ENCODE measurements at places on chromosomes 5 and 9.

- no peak for DNase-seq
These were observed 41.7 kb upstream of the RPS23 start for GRCh38 chr5:82319651-82320376.

DNA sequence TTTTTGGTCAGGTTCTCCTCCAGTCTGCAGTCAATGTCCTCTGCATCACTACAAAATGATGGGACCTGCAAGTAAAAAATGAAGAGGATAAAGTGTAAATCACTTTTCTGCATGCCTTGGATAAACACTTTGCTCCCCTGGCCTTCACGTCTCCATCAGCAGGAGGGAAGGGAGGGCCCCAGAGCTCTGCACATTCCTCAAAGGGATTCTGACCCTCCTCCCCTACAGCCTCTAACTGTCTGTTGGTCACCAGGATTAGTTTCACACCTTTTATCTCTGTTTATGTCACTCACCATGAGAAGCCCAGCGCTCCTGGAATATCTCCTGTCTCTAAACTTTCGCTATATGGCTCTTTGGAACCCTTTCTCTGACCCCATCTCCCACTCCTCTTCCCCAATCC is 103.3 kb downstream of the SVEP1 start:
- DNase-seq: no peak

- DNase-seq: no peak
These were observed 32.4 kb upstream of the CKS2 start for GRCh38 chr9:89278551-89278950.

GRCh38 chr9:134655101-134655500 is 13.5 kb downstream of the COL5A1 start:
- DNase-seq: no peak

DNA sequence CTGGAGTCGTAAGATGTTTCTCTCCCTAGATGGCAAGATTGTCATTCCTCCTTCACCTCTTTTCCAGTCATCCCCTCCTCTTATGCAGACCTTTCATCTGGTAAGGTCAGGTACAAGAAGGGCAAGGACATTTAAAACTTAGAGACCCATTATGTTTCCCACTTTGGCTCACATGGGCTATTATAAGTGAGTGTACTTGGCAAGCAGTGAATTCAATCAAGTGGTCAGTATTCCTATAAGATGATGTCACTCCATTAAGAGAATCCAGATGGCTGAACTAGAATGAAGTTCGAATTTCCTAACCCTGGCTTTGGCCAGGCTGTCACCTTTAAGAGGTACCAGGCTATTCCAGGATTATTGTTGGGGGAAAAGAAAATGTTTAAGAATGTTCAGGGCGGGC is 32.2 kb downstream of the ZNF131 start:
- DNase-seq: no peak

DNA sequence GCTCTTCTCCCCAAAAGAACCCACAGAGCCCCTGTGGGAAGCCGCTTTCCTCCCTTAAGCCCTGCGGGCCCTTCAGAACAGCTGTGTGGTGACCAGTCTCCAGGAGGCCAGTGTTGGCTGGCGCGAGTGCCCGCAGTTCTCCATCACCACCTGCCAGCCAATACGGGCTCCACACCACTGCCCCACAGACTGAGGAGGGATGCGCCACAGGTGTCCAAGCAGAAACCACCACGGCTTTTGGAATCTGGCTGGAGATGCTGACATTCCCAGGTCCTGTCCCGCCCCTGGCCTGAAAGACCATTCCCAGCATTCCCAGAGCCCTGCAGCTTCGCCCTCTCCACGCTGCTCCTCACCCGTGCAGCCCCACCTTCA is 12.8 kb downstream of the CCNI2 start:
- no peak for DNase-seq

- DNase-seq: no peak
These were observed 110.5 kb downstream of the JMY start for GRCh38 chr5:79346420-79346824.

DNA sequence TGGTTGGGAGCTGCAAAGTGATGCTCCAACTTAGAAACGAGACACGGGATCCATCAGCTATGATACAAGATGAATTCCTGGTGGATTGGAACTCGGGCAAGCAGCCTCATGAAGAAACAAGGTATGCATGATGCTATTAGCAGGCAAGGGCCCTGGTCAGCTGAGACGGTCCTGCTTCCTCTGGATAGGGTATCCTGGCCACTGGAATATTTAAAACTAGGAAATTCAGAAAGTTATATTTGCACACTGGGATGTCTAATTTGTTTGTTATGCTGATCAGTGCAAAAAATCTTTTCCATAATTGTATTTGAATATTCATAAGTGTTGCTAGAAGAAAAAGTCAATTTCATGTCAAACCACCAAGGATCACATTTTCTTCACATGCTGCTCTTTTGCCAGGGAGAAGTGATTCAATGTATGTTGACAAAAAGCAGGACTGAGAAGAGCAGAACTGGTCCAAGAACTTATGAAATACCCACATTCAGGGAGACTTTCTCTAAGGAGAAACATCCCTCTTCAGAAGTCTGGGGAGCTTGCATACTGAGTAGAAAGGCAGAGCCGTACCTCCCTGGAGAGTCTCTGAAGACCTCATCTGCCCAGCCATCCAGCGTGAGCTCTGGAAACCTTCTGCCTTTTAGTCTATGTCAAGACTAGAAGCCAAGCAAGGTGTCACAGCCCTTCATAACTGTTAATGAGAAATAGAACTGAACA is 6.7 kb upstream of the NXNL2 start:
- no peak for DNase-seq

GRCh38 chr9:89309608-89310474 is 1.2 kb upstream of the CKS2 start:
- no peak for DNase-seq

GRCh38 chr5:156188016-156188415 is 138.9 kb upstream of the SGCD start:
- DNase-seq: no peak

DNA sequence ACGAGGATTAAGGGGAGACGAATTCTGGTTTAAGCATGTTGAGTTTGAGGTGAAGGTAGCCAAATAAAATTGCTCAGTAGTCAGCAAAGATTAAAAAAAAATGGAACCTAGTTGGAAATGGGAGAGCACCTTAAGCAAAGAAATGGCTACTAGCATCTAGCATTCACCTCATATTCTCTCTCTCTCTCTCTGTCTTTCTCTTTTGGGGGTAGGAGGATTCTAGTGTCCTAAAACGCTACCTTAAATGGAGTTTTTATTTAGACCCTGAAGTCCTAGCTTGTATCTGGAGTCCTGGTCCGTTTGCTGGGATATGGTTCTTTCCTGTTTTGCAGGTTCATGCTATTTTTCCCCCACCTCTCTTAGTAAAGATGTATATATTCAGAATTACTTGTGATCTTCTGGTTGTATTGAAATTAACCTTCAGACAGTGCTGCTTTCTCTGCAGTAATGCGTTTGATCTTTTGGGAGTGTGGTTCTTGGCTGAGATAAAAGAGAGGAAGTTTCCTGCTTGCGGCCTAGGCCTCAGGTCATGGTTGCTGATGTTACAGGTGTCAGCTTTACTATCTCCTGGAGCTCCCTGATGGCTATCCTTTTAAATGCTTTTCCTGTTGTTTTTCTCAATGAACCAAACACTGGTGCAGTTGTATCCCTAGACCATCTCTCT is 8.0 kb downstream of the TGFBR1 start:
- DNase-seq: no peak

DNA sequence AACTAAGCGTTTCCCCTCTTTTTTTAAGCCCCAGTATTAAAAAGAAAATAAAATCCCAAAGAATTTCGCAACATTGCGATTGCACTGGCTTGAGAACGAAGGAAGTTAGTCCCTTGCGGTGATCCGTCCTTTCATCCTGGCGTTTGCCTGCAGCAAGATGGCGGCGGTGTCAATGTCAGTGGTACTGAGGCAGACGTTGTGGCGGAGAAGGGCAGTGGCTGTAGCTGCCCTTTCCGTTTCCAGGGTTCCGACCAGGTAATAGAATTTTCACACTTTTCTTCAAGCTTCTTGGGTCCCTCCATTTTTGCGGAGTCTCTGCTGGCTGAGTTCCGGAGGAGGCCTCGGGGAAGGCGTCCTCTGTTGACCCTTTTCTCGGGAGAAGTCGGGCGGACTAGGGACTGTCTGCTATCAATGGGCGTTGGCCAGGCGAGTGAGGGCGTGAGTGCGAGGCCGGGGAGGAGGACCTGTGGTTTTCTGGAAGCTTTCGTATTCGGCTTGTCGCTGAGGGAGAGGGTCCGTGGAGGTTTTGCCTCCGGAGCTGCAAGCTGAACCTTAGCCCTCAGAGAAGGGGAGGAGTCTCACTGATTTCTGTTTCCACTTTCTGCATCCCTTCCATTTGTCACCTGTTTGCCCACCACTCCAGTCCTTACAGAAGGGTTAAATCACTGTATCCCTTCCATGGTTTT is at the start of gene NDUFS4:
Gene NDUFS4 (plus strand): TSS at position 134 of the 686 bp plus-strand sequence. CDS start 24 bp downstream, at position 158.
- peak; percentile 71 for DNase-seq

DNA sequence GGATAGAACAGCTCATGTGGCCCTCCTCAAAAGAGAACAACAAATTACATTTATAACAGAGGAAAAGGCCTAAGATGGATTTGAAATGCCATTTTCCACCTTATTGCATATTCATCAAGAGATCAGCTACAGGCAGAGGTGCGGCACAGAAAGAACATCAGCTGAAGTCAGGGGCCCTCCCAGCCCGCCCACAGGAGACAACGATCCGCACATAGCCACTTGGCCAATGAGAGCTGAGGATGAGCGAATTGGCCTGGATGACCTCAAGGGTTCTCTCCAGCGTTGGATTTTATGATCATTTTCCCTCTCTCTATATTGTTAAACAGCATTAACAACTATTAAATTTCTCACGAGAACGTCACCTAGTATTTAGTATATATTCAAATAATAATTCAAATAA is 97.6 kb downstream of the GNAQ start:
- DNase-seq: no peak

DNA sequence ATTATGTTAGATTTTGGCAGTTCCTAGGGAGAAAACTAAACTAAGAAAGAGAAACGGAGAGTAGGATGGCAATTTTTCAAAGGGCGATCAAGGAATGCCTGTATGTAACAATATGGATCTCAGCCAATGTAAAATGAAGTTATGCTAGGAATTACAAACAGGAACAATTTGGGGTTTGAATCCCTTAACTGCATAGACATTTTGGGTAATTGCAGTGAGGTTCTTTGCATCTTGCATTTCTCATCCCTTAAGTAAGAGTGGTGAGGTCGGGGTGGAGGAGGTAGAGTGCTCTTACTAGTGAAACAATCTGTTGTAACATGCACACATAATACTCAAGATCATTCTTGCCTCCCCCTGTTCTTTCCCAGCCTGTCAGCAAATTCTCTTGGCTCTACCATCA is 137.6 kb downstream of the NPR3 start:
- DNase-seq: no peak

GRCh38 chr9:133275105-133276000 is at the start of gene ABO:
TSS of gene ABO (minus strand) at chr9:133275201.
- DNase-seq: no peak

DNA sequence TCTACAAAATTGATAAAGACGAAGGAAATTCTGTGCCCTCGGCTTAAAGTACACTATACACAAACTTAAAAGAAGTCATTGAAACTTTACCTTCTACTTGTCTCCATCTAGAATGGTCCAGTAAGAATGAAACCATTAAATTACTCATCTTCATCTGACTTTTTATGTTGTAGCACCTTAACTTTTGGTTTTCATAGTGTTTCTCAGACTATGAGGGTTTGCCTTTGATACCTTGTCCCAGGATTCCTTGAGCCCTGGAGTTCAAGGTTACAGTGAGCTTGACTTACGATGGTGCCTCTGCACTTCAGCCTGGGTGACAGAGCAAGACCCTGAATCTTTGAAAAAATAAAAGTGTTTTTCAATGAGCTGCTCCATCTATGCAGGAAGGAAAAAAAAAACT is 132.2 kb downstream of the CDC42SE2 start:
- DNase-seq: no peak

Data from hippocampal formation (tissue), 2 donors.